ENCODE measurements at places on chromosomes 2 and 18. TPM values are rescaled to one million over a fixed set of nuclear protein-coding genes. Genes with fewer than 3 reads are reported as not detected.

Gene DYSF
- 6.5 TPM for polyA plus RNA-seq

Gene LIPG
- 7.7 TPM for polyA plus RNA-seq

Gene PIAS2
- 26.9 TPM for polyA plus RNA-seq

Gene ASB18
- polyA plus RNA-seq, result 0.06 TPM

Gene LYG1
- 3.0 TPM for polyA plus RNA-seq

Gene MYL1
- polyA plus RNA-seq, result 1.2 TPM

Gene MAL
- polyA plus RNA-seq, result 8.2 TPM

Gene SNTG2
- polyA plus RNA-seq, result 1.5 TPM

Gene TUBA4A
- 73.6 TPM for polyA plus RNA-seq

Gene TGFA
- polyA plus RNA-seq, result 39.6 TPM

Gene LONRF2
- polyA plus RNA-seq, result 35.1 TPM

Gene CNDP1
- 1.1 TPM for polyA plus RNA-seq

Gene MERTK
- polyA plus RNA-seq, result 15.8 TPM

Gene NFE2L2
- polyA plus RNA-seq, result 66.7 TPM

Gene STON1
- polyA plus RNA-seq, result 19.5 TPM

Gene MYO5B
- 3.1 TPM for polyA plus RNA-seq

Gene LHCGR
- polyA plus RNA-seq, result 0.67 TPM

Gene MARCO
- 0.19 TPM for polyA plus RNA-seq

Gene ASPRV1
- polyA plus RNA-seq, result 7.0 TPM

Gene TMEM198
- polyA plus RNA-seq, result 19.0 TPM

Gene IL36A
- not detected for polyA plus RNA-seq

Gene CCDC102B
- polyA plus RNA-seq, result 11.1 TPM

Gene ABHD1
- polyA plus RNA-seq, result 2.9 TPM

Gene SLC66A3
- polyA plus RNA-seq, result 11.9 TPM

Gene ZSWIM2
- 0.20 TPM for polyA plus RNA-seq

Gene MYOM1
- 15.4 TPM for polyA plus RNA-seq

Gene CIDEA
- polyA plus RNA-seq, result 0.38 TPM

Gene NEB
- 7.0 TPM for polyA plus RNA-seq

Gene ANKRD30B
- 2.2 TPM for polyA plus RNA-seq

Gene LRP2
- 3.3 TPM for polyA plus RNA-seq

Gene ERBB4
- polyA plus RNA-seq, result 14.4 TPM

Gene FAM237A
- polyA plus RNA-seq, result 0.36 TPM

Gene RAPH1
- polyA plus RNA-seq, result 30.7 TPM

Gene OR6B2
- polyA plus RNA-seq, result not detected

Gene RAMP1
- 131 TPM for polyA plus RNA-seq

Gene CYBRD1
- 26.6 TPM for polyA plus RNA-seq

Gene B3GNT2
- 10.5 TPM for polyA plus RNA-seq

Gene PCARE
- not detected for polyA plus RNA-seq

Data from spinal cord (tissue), 10 donors.